ENCODE measurements at places on chromosomes 2 and 18.

DNA sequence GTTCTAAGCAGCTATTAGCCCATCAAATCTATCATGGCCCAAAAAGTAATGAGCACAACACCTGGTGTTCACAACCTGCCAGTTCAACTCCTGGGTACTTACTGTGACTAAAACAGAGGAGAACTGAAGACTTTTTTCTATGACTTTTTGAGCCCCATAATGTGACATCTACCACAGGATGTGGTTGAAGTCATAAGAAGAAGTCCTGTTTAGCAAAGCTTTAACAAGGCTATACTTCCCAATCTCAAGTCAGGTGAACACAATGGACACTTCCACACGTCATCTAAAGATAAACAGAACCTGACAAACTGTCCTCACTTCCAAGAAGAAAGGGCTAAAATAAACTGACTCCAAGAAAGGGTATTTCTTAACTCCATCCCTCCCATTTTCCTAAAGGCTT, 138.8 kb downstream of the ATAD2B start:
- DNase-seq = no peak

DNA sequence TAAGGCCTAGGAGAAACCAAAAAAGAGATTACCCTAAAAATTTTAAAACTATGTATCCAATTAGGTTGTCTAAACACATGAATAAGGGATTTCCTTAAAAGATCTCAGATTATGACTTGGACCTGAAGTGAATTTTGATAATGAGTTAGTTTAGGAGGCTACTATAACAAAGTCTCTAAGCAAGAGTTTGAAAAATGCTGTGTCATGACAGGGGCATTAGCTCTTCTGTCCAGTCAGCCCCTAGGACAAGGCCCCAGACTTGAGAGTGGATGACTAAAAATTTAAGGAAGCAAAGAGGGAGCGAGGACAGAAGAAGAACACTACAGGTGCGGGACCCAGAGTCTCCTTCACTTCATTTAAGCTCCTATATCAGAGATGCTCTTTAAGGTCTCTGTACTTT, 135.9 kb downstream of the DTNB start:
- no peak for DNase-seq

GRCh38 chr2:144012304-144012703, 507.6 kb downstream of the ZEB2 start:
- DNase-seq = no peak

GRCh38 chr2:169520896-169521295, 11.4 kb downstream of the KLHL41 start:
- DNase-seq = no peak

DNA sequence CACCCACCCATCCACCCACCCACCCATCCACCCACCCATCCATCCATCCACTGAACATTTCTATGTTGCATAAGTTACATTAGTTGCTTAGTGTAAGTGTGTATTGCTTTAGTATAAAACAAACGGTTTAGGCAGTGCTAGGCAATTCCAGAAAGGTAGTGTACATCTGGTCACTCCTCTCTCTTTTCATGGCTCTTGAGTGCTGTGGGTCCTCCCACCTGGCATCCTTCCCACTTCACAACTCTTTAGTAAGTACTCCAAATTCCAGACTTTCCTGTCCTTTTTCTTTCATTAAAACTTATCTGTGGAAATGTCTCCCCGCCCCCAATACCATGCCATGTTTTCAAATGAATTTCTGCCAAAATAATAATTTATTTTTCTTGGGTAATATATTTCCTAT, 122.5 kb downstream of the PLEKHM3 start:
- DNase-seq = no peak

DNA sequence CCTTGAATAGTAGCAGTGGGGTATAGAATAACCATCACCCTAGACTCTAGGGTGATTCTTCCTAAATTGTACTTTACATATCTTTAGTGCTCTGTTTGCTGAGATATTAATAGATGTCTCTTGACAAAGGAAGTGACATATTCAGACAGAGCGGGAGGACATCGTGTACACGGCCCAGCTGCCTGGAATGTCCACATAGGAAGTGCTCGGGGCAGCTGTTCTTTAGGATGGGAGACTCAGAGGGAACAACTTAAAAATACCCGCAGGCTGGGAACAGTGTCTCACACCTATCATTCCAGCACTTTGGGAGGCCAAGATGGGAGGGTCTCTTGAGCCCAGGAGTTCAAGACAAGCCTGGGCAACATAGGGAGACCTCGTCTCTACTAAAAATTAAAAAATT, 206.1 kb downstream of the FAM210A start:
- DNase-seq = no peak

DNA sequence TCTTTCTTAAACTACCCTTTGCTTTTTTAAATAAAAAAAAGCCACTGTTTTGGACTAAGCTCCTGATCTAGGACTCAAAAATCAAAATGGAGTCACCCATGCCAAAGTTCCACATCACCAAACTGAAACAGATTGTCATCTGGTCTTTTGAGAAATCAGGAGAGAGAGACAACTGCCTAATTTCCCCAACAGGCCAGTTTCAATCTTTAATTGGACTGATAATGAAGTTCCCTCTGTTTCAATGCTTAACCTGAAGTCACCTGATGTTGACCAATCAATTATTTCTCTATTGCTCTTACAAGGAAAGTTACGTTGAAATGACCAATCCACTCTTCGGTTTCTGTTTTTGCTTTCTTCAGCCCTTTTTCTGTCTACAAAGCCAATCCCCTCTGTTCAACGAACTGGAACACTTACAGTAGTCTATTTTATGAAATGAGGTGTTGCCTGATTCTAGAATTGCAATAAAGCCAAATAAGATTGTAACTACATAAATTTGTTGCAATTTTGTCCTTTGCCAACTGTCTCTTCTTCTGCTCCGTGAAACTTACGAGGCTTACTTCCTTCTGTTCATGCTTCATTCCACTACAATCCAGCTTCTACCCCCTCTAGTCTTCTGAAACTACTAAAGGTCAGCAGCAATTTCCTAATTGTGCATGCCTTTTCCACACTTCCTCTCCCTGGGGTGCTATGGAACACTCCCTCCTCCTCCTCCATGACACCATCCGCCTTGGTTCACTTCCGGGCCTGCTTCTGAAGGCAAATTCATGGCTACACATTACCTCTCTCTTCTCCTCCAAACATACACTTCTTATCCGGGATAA, 95.2 kb upstream of the CD302 start:
- no peak for DNase-seq

DNA sequence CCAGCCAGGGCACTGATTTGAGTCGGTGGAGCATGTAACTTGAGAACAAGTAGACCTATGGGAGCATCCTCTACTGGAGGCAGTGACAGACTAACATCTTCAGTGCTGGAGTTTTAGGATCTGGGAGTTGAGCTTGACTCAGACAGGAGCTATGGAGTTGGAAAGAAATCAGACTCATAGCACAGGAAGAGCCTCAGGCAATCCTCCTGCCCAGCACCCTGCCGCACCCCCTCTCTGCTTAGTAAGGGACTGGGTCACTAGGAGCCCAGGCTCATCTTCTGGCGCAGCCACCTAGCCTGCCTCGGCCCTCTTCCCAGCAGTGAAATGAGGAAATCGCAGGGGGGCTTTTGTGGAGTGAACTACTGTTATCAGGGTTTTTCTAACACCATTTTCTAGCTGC, 3.6 kb downstream of the ARID5A start:
- DNase-seq = no peak

- DNase-seq = no peak
Measured at GRCh38 chr2:133906396-133906795, 338.1 kb upstream of the NCKAP5 start.

- no peak for DNase-seq
Measured at GRCh38 chr18:10194592-10194991, 259.8 kb upstream of the APCDD1 start.

- DNase-seq = no peak
Measured at GRCh38 chr2:122414902-122415301, 659.5 kb downstream of the TSN start.

DNA sequence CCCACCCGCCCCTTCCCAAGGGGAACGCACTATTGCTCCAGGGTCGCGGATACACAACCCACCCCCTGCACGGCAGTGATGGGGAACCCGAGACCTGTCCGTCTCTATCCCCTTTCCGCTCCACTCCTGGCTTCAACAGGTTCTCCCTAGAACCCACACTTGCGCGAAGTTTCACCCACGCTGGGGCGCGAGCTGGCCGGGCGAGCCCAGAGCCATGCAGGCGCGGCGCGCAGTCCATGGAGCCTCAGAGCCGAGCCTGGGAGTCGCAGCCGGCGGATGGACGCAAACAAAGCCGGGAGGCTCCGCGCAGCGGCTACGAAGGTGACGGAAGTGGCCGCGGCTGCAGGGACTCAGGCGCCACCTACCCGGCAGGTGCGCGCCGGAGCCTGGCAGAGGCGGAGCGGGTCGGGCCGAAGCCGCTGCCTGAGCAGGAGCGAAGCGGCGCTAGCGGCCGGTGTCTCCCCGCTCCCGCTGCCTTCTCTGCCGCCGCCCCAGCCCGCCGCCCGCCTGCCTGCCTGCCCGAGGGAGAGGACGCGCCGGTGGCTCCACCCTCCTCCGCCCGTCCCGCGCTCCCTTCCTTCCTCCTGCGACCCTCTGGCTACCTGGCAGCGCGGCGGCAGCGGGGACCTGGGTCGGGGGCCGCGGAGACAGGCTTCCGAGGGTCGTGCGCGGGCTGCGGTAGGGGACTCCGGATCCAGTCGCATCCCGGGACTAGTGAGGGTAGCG, 14.0 kb downstream of the ALPG start:
- DNase-seq = no peak

DNA sequence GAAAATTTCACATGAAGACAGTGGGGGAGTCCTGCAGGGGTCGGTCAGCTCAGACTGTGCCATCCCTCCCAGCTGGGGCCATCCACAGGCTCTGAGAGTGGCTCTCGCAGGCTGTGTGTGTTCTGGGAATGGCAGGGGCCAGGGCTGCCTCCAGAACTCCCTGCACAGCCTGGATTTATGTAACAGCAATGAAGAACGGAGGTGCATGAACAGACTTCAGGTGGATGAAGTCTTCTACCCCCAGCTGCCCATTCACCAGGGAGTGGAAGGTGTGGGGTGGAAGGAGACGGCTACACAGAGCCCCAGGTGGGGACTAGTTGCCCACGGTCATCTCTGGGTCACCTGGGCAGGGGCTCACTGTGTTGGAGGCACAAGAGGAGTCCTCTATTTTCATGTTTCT, 56.1 kb upstream of the HDAC4 start:
- no peak for DNase-seq

GRCh38 chr2:232647261-232647660, 13.9 kb downstream of the EFHD1 start:
- DNase-seq = no peak

GRCh38 chr2:191976436-191976835, 129.5 kb upstream of the CAVIN2 start:
- DNase-seq = no peak

- no peak for DNase-seq
Measured at GRCh38 chr2:52000151-52000855, 968.4 kb upstream of the NRXN1 start.

GRCh38 chr2:145190031-145190703, 670.2 kb upstream of the ZEB2 start:
- DNase-seq = no peak

GRCh38 chr2:14866736-14867352, 234.3 kb downstream of the LRATD1 start:
- DNase-seq = no peak

GRCh38 chr2:6896930-6897759, 19.6 kb downstream of the RSAD2 start:
- no peak for DNase-seq

GRCh38 chr2:102895376-102895775, 133.5 kb downstream of the TMEM182 start:
- no peak for DNase-seq

DNA sequence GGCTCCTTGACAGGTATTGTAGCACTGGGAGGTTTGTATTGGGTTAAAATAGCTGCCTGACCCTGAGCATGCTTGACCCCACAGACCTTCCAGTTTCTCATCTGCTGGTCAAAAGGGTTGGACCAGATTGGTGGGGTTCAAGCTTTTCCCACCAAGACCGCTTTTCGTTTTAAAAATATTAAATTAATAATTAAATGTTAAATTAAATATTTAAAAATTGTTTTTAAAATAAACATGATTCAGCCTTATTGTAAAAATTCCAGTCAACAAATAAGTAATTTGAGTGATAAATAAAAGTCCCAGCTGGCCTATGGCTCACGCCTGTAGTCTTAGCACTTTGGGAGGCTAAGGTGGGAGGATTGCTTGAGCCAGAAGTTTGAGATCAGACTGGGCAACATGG, 36.6 kb upstream of the MCFD2 start:
- DNase-seq = no peak

DNA sequence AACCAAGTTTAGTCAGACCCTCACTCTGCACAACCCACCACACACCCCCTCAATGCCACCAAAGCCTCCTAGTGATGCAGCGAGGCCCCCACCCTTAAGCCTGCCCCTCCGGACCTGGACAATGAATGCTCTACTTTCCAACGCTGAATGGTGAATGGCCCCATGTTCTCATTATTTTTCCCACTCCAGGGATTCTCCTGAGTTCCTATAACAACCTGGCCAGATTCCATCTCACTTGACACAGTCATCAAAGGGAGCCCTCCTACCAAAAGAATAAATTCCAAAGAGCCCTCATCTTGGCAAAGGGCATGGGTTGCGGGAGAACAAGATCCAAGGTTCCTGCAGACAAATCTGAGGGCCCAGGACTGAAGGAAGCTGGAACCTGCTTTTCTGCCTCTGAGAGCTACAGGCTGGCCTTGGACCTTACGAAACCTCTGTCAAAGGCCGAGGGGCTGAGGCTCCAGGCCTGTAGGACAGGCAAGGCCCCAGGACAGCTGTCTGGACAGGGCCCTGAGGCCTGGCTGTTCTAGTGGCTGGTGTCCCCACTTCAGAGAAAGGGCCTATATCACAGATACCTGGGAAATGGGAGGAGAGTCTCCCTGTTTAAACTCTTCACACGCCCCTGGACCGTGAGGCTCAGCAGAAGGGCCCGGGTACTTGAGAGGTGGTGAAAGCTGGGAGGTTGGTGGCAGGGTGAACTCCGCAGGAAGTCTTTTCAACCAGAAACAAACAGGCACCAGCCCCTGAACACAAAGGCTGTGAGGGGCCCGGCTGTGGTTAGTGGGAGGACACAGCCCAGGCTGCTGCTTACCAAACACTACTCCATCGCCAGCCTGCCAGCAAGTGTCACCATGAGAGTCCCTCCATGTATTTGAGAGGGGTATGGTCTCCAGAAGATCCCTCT, 27.3 kb downstream of the SFXN5 start:
- DNase-seq = no peak

DNA sequence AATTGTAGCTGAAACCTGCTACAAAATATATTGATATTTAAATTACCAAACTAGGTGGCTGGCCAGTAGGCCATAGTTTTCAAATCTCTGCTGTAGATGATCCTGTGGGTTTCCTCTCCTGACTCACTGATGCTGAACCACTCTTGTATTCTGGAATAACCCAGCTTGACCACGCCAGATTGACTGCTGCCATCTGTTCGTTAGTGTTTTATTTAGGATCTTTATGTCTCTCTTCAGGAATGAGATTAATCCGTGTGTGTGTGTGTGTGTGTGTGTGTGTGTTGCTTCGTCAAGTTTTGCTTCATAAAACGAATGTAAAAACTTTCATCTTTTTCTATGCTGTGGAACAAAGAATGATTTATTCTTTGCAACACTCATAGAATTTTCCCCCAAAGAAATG, 187.1 kb downstream of the DYSF start:
- no peak for DNase-seq

GRCh38 chr18:24460388-24460787, at the start of gene HRH4:
Gene HRH4, plus strand, starts transcription at chr18:24460637. Its CDS starts 92 bp downstream, at chr18:24460729.
- no peak for DNase-seq

- no peak for DNase-seq
Measured at GRCh38 chr18:36075862-36076587, 8.7 kb upstream of the RPRD1A start.

- no peak for DNase-seq
Measured at GRCh38 chr2:218294430-218295022, 2.2 kb upstream of the TMBIM1 start.

- DNase-seq = no peak
Measured at GRCh38 chr2:39938035-39938835, 159.2 kb upstream of the THUMPD2 start.
